ENCODE measurements at places on chromosomes 7 and 10.

GRCh38 chr7:142964502-142965246 is 2.5 kb upstream of the KEL start:
- no peak for DNase-seq

GRCh38 chr7:74400420-74401136 is 53.1 kb upstream of the GTF2IRD1 start:
- no peak for DNase-seq

DNA sequence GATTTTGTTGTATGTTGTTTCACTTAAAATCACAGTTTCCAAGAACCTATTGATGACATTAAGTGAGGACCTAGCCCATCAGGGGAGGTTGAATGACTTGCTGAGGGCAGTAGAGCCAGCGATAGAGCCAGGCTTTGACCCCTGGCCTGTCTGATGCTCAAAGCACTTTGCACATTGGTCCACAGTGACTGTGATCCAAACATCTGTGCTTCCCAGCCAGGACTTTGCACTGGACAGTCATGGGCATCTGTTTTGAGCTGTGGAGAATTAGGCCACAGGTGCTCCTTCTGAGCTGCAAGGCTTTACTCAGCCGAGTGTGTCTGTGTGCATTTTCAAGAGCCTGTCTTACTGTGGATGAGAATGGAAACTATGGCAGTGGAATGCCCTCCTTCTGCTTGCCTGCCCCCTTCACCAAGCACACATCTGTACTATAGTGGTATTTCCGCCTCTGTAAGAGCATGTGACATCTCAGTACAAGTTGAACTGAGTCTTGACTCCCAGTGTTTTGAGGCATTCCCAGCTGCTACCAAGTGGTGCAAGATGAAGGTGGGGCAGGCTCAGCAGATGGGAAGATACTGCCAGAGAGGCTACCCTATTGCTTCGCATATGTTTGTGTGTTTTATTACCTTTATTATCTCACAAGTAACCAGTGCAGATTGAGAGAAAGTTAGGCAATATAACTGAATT is 72.7 kb upstream of the AOAH start:
- DNase-seq, result no peak

GRCh38 chr7:38222481-38223096 is 44.5 kb downstream of the STARD3NL start:
- DNase-seq, result no peak

- DNase-seq, result no peak
These were observed 297.2 kb upstream of the KAT6B start for GRCh38 chr10:74529205-74529604.

- DNase-seq, result no peak
These were observed 107.2 kb downstream of the COBL start for GRCh38 chr7:51209426-51209825.

DNA sequence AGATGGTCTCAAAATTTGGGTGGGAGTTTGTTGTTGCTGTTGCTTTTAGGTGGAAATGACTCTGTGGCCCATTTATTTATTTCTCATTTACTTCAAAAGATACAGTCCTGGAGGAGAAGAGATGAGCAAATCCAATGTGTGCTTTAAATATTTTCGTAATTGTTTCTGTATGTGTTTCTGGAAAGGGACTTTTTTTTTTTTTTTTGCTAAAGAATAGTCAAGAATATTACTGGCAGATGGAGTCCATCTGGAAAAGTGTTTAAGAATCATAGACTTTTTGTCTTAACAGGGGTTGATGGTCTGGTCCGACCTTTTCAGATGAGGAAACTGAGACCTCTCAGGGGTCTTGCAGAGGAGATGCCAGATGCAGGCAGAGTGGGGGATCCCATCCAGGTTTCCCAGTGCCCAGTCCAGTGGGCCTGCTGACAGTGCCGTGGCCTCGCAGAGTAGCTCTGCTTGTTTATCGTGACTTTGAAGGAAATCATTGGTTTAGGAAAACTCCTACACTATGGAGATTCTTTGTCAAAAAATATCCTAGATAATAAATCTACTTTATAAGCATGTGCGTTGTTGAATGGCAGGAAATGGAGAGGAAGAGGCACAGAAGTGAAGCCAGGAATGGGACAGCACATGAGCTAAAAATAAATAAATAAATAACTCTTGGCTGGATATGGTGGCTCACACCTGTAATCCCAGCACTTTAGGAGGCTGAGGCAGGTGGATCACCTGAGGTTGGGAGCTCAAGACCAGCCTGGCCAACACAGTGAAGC is 164.3 kb upstream of the SVIL start:
- DNase-seq, result no peak

- no peak for DNase-seq
These were observed 6.8 kb upstream of the ANKRD22 start for GRCh38 chr10:88858491-88858890.
